Frontal cortex (tissue), 4 donors: ENCODE measurements at places on chromosomes 5 and 9. TPM values are rescaled to one million over a fixed set of nuclear protein-coding genes. Genes with fewer than 3 reads are reported as not detected.
A peak's percentile ranks its signal among the peaks of the same experiment; 100 is the strongest.

Gene MARCHF3
- total RNA-seq: 28.1 TPM

Gene DNAI1
- total RNA-seq: 1.2 TPM

Gene DRD1
- total RNA-seq: 18.3 TPM

Gene SH3TC2
- total RNA-seq: 0.41 TPM

Gene RABL6
- 35.1 TPM for total RNA-seq

Gene PCDHGB6
- 9.8 TPM for total RNA-seq

Gene CHSY3
- total RNA-seq: 31.4 TPM

Gene HMMR
- 2.9 TPM for total RNA-seq

Gene TICAM2
- 1.2 TPM for total RNA-seq

Gene SPATA31C1
- not detected for total RNA-seq

Gene C5orf34
- total RNA-seq: 6.1 TPM

Gene SLC34A3
- total RNA-seq: not detected

Gene SDHA
- 68.1 TPM for total RNA-seq

Gene ARID3C
- 0.82 TPM for total RNA-seq

Gene MPDZ
- 43.6 TPM for total RNA-seq

GRCh38 chr5:2460098-2460497 lies 291.4 kb downstream of the IRX2 start:
- DNase-seq: no peak

GRCh38 chr5:87081511-87082372 lies 185.9 kb upstream of the RASA1 start:
- no peak for DNase-seq

DNA sequence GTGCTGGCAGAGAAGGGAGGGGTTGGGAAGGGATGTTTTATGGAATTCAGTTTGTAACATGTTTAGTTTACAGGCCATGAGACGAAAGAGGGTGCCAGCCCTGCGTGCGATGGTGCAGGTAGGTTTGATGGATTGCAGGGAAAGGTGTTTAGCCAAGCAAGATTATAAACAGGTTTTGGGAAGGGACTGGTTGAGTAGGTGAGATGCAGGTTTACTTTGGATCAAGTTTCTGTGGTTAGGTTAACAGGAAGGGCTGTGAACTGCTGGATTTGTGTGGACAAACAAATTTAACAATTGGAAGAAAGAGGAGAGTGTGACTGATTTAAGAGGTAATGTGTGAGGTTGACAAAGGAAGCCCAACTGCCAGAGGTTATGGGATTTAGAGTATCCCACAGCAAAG lies 32.6 kb upstream of the GPX3 start:
- DNase-seq: no peak

- no peak for DNase-seq
These were observed 10.9 kb upstream of the MRPS30 start for GRCh38 chr5:44797841-44798240.

DNA sequence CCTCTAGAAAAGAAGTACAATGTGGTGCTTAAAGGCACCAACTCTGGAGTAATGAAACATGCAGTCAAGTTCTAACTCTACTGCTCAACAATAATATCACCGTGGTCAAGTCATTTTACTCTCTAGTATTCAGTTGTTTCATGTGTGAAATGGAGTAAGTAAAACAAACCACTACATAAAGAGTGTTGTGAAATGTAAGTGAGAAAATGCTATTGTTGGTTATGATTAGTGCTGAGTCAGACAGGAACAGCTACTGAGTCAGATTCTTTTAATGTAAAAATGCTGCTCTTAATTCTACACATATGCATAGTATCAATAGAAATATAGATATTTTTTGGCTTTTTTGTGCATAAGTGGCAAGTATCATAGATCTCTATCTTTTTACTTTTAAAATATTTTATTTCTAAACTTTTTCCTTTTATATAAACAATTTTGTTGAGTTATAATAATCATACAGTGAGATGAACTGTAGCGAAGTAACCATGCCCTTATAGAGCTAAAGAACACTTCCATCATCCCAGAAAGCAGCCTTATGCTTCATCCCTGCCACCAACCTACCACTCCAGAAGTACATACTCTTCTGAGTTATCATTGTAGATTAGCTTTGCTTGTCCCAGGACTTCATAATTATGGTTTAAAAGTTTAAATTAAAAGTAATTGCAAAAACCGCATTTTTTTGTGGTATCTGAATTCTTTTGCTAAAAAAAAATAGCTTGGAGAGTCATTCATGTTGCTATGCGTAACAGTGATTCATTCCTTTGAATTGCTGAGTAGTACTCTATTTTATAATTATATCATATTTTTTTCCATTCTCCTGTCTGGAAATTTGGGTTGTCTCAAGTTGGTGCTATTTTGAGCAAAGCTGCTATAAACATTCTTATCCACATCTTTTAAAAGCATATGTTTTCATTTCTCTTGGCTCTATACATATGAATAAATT lies 548.2 kb upstream of the CLINT1 start:
- DNase-seq: no peak

- DNase-seq: no peak
These were observed 43.0 kb downstream of the PARP8 start for GRCh38 chr5:50709471-50709870.

- DNase-seq: no peak
These were observed 360.2 kb upstream of the GRIA1 start for GRCh38 chr5:153130296-153130695.

DNA sequence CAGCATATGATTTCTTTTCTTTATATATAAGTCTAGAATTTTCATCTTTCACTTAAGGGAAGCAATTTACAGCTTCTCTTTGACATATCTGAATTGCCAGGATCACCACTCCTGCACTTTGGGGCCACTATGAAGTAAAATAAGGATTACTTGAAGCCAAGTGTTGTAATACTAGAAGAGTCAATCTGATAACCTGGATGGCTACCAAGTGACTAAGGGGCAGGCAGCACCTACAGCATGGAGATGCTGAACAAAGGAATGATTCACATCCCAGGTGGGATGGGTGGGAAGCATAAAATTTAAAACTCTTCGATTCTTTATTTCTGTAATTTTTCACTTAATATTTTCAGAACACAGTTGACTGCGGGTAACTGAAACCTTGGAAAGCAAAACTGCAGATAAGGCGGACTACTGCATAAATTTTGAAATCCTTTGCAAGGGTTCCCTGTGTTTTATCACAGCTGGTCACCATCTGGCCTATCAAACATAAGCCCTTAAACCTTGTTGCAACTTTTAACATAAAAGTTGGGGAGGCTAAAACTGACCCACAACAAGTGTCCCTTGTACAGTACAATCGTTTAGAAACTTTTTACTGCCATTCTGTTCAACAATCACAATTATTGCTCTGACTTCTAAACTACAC lies 31.2 kb downstream of the NR3C1 start:
- no peak for DNase-seq

DNA sequence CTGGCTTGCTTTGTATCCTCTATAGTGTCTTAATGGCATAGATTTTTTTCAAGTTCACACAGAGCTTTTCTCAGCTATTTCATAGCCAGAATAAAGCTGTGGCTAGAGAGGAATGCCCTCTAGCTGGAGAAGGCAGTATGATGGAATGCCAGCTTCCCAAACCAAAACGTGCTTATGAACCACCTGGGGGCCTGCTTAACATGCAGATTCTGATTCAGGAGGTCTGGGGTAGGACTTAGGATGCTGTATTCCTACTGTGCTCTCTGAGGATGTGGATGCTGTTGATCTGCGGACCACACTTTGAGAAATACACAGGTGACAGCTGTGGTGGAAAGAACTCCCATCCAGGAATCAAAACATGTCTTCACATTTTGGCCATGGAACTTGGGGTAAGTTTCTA lies 49.9 kb upstream of the DPYSL3 start:
- DNase-seq: no peak

GRCh38 chr5:57246426-57246825 lies 72.6 kb downstream of the GPBP1 start:
- no peak for DNase-seq

GRCh38 chr9:123311250-123311752 lies 42.9 kb upstream of the STRBP start:
- DNase-seq: no peak

GRCh38 chr9:20500101-20500500 lies 122.2 kb downstream of the MLLT3 start:
- DNase-seq: no peak

DNA sequence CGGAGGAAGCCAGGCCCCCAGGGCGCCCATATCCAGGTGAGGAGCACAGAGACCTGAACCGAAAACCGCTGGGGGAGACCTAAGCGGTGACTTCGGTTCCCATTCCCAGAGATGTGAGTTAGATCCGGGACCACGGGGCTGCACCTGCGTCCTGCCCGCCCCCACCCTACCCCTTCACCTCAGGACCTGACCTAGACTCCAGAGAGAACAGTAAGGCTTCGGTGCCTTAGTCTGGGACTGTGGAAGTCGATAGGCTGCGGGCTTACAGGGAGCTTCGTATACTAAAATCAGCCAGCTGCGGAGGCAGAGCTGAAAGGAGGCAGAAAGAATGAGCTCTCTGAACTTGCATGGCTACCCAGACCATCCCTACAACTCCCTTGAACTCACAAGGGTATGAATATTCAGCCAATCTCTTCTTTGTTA lies 518 bp upstream of the FAM13B start:
- no peak for DNase-seq

DNA sequence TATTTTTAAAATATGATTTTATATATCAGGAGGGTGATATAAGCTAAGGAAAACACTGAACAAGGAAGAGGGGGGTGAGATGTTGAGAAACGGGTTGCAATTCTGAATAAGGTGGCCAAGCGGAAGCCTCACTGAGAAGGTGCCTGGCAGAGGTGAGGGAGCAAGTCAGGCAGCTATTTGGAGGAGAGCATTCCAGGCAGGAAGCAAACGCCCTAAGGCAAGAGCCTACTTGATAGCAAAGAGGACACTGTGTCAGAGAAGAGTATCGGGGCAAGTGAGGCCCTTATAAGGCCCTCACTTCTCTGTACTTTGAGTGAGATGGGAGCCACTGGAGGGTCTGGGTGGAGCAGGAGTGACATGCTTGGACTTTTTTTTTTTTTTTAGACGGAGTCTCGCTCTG lies 8.0 kb upstream of the CTNNA1 start:
- DNase-seq: no peak

DNA sequence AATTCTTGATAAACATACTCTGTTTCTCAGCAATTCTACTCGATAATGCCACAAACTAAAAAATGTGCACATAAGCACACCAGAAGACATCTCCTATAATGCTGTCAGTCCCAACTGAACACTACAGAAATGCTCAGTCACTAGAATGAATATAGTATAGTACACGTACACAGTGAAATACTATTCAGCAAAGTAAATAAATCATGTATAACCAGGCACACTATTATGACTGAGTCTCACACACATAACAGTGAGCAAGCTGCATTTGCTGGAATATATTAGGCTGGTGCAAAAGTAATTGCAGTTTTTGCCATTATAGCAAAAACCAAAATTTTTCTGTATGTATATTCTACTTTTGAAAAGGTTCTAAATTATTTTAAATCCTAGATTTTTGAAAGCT lies 310.2 kb downstream of the CTNND2 start:
- DNase-seq: no peak

GRCh38 chr5:127088251-127088650 lies 14.9 kb upstream of the C5orf63 start:
- DNase-seq: no peak

GRCh38 chr5:2576823-2577222 lies 174.7 kb downstream of the IRX2 start:
- no peak for DNase-seq

- DNase-seq: no peak
These were observed 1.1 kb downstream of the IL4 start for GRCh38 chr5:132674671-132675506.

DNA sequence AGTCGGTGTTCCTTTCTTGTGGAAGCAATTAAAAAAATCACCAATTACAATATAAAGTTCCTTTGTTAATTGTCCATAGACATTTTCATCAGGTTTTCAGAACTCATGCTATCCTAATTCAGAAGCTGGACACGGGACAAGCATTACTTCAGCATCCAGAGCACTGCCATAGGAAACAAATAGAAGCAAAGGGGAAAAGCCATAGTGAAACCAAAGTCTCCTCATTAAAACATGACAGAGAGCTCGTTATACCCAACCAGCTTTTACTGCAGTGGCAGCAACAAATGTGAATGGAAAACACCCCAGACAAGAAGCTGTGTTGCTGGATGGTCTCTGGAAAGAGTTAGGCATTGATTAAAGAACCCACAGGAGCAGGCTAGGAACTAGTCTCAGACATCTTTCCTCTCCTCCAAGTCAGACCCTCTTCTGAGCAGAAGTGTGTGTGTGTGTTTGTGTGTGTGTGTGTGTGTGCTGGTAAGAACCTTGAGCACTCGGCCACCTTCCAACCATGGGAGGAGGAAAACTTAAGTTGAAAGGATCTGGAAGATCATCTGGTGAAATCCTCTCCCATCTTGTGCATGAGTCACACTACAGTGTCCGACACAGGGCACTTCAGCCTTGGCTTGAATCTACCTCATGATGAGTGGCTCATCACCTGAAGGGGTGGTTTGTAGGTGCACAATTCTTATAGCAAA lies 162.6 kb upstream of the ADAMTS16 start:
- no peak for DNase-seq

- DNase-seq: no peak
These were observed 35.3 kb downstream of the PFDN1 start for GRCh38 chr5:140267559-140268018.

DNA sequence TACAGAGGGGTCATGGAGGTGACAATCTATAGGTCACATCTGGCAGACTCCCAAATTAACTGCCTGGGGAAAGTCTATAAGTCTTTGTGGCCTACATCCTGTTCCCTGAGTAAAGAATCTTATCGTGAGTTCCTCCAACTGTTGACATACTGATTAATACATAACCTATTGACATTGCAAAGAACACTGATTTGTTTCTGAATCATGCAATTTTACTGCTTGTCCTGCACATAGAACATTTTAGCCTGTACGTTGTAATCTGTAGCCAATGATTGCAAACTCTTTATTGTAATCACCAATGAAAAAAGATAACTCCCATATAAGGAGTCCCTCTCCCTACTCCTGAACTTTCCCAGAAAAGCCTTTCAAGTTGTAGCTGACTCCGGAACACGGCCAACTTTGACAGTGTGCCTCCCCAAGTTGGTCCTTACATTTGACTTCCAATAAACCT lies 18.8 kb upstream of the OR2K2 start:
- DNase-seq: no peak

GRCh38 chr9:131349881-131350563 lies 43.9 kb upstream of the PRRC2B start:
- DNase-seq: peak; percentile 86

- no peak for DNase-seq
These were observed 14.2 kb upstream of the SERINC5 start for GRCh38 chr5:80269991-80270438.

GRCh38 chr9:4020038-4020754 lies 279.7 kb downstream of the GLIS3 start:
- DNase-seq: no peak

DNA sequence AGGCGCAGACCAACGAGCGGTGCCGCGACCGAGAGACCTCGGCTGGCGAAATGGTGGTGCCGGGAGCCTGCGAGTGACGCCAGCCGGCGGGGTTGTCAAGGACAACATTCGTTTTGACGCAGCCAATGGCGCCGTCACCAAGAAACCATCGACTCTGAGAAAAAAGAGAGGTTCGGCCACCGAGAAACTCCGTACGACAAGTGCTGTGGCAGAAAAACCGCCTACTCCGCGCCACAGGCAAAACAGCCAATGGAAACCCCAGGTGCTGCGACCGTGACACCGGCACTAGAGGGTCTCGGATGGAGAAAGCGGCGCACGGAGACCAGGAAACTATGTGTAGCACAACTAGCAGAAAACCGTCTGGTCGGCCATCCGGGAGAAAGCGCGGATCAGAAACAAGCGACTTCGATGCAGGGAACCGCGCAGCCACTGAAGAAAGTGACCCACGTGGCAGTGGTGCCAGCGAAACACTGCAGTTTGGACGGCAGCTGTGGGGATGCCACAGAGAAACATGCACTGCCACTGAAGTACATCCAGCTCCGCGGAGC lies 88.8 kb downstream of the ANXA2R start:
- DNase-seq: no peak
